ENCODE measurements at places on chromosomes 6 and 20.
A peak's percentile ranks its signal among the peaks of the same experiment; 100 is the strongest.

DNA sequence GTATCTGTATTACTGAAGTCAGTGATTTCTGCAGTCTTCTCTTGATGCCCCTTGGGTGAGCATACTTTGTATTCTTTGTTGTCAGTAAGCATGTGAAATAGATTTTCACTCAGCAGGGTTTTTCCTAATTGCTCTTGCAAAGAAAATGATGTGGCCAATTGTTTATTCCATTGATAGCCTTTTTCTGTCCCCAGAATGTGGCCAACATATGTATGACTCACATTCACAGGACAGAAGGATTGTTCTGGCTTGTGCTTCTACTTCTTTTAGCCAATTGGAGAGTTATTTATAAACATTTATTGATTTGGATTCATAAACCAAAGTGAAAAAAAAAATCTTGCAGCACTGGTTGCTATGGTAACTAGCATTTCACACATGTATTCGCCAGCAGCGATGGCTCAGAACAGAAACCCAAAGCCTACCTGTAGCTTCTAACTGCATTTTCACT, 54.4 kb upstream of the RBM24 start:
- peak; percentile 10 for DNase-seq

- DNase-seq: no peak
Observed at GRCh38 chr6:169366258-169366901, 112.7 kb upstream of the THBS2 start.

DNA sequence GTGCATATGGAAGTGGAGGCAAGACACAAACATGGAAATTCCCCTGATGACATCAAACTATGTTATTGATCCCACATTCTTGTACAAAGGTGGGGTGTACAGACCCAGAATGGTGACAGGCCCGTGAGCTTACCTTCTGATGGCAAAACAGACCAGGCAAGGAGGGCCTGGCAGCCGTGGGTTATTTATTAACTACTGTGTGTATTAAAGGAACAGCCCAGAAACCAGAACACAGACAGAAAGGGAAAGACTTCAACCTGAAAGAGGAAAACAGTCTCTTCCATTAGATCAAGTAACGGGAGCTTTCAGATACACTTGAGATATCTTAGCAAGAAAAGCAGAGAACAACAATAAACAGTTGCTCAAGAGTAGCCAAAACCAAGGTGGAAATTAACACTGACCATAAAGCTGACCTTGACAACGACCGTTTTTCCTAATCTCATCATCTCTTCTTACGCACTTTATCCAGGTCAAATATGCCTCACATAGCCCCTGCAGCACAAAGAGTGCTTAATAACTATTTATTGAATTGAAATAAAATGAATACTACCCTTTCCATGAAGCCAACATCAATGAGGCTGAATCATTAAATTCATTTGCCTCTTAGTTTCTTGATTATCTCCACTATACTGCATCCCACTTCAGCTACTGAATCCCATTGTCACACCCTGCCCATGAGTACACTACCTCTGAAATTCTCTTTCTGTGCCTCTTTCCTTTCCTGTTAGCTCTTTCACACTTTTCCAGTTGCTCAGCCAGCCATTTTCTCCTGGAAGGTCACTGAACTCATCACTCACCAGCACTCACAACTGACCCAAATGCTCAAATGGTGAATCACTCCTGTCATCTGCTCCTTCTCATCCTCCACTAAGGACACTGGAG, 67.4 kb downstream of the MOXD1 start:
- DNase-seq: peak; percentile 87

DNA sequence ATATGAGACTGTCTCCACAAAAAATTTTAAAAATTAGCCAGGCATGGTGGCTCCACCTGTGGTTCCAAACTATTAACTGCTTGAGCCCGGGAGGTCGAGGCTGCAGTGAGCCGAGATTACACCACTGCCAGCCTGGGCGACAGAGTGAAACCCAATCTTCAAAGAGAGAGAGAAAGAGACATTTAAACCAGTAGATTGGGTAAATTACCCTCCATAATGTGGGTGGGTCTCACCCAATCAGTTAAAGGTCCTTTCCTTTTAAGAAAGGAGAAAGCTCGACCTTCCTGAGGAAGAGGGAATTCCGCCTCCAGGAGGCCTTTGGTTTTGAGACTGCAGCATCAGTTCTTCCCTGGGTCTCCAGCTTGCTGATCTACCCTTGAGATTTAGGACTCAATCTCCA, 25.2 kb upstream of the SCML4 start:
- DNase-seq: no peak

DNA sequence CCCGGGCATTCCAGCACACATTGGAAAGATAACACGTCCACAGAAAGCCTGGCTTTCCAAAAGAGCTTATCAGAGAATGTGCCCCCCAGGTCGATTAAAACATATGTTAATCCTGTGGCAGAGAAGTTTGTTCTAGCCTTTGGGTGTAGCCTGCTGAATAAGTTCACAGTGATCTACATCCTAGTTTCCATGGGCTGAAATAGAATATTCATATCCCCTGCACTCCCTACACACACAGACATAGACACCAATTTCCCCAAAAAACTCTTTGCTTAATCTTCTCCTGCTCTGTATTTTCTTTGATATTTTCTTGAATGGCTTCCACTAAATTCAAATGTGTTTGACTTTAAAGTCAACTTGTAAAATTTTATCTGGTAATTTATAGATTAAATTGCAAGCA, 1.6 kb downstream of the LPA start:
- DNase-seq: no peak

- DNase-seq: no peak
Observed at GRCh38 chr6:45807311-45808041, 208.2 kb downstream of the CLIC5 start.

DNA sequence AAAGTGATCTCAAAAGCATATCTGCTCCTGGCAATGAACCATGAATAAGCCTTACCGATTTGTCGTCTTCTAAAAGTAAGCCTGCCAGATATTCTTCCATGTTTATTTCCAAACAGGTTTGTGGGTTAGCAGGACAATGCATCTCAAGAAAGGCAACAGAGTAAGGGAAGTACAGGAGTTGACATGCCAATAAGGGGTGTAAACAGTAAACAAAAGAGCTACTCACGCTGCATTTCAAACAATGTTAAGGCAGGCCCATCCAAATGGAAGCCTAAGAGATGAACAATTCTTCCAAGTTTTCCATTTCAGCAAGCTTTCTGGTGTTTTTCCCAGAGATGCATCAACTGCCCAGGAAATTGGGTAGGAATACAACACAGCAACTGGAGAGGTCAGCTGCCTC, 27.8 kb upstream of the CRIP3 start:
- DNase-seq: no peak

DNA sequence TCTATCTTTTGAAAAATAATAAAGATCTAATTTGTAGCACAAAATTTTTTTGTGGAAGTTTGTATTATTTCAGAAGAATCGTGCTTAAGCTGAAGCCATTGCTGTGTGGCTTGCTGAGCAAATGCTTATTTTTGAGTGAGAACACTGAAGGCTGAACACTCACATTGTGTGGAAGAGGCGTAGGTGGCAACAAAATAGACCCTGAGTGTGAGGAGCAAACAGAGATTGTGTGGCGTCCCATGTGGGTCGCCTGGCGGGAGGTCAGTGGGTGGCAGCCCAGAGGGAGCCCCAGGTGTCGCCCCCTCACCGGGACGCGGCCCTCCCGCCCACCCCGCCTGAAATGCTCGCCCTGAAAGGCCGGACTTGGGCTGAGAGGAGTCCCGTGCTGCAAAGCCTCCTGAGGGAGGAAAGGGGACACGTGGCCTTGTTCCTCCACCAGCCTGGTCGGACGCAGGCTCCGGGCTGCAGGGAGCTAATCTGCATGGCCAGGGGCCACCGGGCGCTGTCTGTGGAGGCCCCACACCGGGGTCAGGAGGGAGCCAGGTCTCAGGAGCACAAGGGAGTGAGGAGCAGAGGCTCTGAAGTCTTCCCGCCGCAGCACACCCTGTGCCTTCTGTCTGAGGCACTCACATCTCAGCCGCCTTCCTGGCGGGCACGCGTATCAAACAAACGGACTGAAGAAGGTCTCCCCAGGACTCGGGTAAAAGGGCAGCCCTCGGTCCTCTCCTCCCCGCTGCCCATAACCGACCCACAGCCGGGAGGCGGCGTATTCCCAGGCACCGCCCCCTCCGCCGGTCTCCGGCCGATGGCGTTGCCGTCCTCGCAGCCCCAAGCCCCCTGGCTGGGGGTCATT, 15.9 kb downstream of the DDO start:
- peak; percentile 38 for DNase-seq

GRCh38 chr6:2790588-2791449, 25.6 kb downstream of the WRNIP1 start:
- DNase-seq: peak; percentile 96

DNA sequence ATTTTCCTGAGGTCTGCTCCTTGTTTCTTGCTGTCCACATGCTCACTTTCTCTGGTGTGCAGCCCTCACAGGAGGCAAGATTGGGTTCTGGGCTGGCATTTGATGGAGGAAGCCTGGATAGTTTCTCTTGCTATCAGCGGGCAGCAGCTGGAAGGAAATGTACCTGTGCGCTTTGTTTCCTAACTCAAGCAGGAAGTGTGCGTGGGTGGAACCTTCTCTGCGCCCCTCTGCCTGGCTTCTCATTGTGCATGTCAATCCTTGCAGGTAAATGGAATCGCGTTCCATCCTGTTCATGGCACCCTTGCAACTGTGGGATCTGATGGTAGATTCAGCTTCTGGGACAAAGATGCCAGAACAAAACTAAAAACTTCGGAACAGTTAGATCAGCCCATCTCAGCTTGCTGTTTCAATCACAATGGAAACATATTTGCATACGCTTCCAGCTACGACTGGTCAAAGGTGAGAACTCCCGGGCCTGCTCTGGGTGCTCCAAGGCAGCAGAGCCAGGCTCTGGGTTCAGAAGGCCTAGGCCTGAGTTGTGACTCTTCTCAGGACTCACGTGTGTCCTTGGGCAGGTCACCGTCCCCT, 16.8 kb upstream of the RBM38 start:
- DNase-seq: no peak

- no peak for DNase-seq
Observed at GRCh38 chr6:85971238-85971637, 328.6 kb upstream of the SYNCRIP start.

GRCh38 chr6:92126983-92127382, 1292.4 kb downstream of the EPHA7 start:
- no peak for DNase-seq

DNA sequence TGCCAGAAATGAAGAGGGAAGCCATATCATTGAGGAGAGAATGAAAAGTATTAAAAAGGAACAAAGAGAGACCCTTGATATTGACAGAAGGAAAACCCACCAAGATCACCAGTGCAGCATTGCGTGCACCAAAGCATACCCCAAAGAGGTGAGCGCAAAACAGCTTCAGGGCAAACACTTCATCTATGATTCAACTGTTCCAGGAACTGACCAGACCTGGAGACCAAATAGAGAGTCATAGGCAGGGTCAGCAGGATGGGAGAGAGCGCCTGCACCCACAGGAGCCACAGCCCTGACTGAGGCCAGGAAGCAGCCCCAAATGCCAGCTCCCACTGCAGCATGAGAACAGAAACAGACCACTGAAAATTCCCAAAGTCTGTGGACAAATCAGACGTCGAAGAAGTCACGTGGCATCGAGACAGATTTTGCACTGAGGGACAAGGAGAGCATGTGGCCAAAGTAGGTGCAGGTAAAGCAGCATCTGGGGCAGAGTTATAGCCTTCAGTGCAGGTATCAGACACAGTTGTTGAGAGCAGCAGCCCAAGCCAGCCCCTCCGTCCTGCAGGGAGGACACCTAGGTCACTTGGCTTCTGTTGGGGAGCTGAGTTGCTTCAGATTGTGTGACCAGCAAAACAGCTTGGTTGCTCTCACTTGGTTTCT, 29.3 kb downstream of the CHRNA4 start:
- DNase-seq: no peak

DNA sequence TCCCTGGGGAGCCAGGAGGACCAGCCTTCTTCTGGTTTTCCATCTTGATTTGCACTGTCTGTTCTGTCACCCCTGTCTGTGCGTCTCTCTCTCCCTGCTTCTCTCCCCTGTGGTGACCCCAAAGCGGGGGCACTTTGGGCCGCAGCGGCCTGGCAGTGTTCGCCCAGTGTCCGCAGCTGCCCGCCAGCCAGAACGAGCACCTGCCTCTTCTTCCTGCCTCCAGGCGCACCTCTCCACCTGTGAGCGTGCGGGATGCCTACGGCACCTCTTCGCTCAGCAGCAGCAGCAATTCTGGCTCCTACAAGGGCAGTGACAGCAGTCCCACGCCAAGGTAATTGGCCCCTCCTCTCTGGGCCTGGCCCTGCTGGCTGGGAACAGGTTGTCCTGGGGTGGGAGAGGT, 30.8 kb downstream of the SNPH start:
- DNase-seq: no peak

GRCh38 chr20:64131406-64131805, 24.0 kb upstream of the NPBWR2 start:
- DNase-seq: peak; percentile 24
